ENCODE measurements at places on chromosomes 2 and 18. TPM values are rescaled to one million over a fixed set of nuclear protein-coding genes. Genes with fewer than 3 reads are reported as not detected.

The UNC80 gene
- not detected for total RNA-seq

The PLA2R1 gene
- total RNA-seq, result 27.0 TPM

The OR6B2 gene
- total RNA-seq, result not detected

The SPATA3 gene
- total RNA-seq, result not detected

The RPE gene
- 69.6 TPM for total RNA-seq

The NT5DC4 gene
- not detected for total RNA-seq

The DHRS9 gene
- total RNA-seq, result not detected

The CABLES1 gene
- 7.4 TPM for total RNA-seq

The CD8A gene
- total RNA-seq, result not detected

The ZSWIM2 gene
- not detected for total RNA-seq

The TSPYL6 gene
- 0.25 TPM for total RNA-seq

The SGO2 gene
- total RNA-seq, result 23.3 TPM

The CENPA gene
- not detected for total RNA-seq

The KCNJ3 gene
- not detected for total RNA-seq

The IL37 gene
- total RNA-seq, result not detected

The CAB39 gene
- total RNA-seq, result 68.5 TPM

The HOXD11 gene
- total RNA-seq, result not detected

The GALR1 gene
- total RNA-seq, result not detected

The XDH gene
- 3.1 TPM for total RNA-seq

The MC5R gene
- total RNA-seq, result not detected

The GRB14 gene
- 6.9 TPM for total RNA-seq

The G6PC2 gene
- total RNA-seq, result not detected

The CPO gene
- total RNA-seq, result not detected

The COL3A1 gene
- 14,045 TPM for total RNA-seq

The DSC2 gene
- total RNA-seq, result 0.82 TPM

The LYG2 gene
- not detected for total RNA-seq

The EEF1B2 gene
- total RNA-seq, result 828 TPM

The ASB18 gene
- total RNA-seq, result not detected

The METTL5 gene
- total RNA-seq, result 76.6 TPM

The IL1RL1 gene
- 4.9 TPM for total RNA-seq

The CAPN14 gene
- total RNA-seq, result 0.16 TPM

Measured in fibroblast of the aortic adventitia (primary cell).